ENCODE measurements at places on chromosomes 7 and 10.
A peak's percentile ranks its signal among the peaks of the same experiment; 100 is the strongest.

DNA sequence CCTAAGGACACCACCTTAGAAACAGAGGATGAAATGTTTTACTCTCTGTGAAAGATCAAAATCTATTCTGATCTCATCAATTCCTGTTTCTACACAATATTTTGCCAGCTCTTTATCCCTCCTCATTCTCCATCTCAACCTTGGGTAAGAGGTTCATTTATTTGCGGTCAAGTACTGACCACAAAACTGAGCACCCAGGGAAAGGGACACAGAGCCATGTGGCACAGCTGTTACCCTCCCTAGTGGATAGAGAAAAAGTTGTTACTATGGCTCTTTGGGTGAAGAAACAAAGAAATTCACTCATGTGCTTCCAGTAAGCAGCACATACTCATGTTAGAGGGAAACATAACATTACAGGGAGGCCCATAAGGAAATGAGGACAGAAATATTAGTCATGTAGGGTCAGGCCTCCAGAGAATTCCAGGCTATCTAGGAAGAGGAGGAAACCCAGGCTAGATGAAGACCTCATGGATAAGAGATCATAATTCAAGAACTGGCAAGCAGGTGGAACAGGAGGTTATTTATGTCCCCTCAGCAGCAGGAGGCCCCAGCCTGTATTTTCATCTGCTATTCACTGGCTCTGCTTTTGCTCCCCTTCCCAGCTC lies 114.5 kb downstream of the ATE1 start:
- DNase-seq: no peak

GRCh38 chr7:73721377-73721817 lies 1.9 kb upstream of the STX1A start:
- DNase-seq: no peak

DNA sequence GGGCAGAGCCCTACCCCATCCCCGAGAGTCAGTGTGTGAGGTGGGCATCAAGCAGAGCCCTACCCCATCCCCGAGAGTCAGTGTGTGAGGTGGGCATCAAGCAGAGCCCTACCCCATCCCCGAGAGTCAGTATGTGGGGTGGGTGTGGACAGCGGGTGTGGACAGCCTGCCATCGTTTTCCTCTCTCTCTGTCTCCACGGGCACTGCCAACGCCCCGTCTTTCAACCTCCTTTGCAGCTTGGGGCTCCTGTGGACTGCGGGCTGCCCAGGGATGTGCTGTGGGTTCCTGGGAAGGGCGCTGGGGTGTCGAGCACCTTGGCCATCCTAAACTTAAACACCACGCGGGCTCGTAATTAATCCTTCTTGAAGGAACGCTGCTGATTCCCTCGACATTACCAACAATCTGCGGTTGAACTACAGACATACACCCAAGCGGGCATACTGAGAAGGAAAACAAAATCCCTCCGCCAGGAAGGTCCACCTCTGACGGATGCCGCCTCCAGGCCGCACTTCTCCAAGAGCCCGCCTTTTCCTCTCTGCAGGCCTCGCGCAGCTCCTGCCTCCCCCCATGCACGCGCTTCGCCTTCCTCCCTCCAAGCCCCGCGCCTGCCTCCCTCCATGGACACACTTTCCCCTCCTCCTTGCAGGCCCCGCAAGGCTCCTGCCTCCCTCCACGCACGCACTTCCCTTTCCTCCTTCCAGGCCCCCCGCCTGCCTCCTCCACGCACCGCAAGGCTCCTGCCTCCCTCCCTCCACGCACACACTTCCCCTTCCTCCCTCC lies 65.1 kb downstream of the ADARB2 start:
- DNase-seq: no peak

- no peak for DNase-seq
Observed at GRCh38 chr7:115869190-115869589, 161.4 kb downstream of the TFEC start.

GRCh38 chr10:42638821-42639270 lies 476 bp upstream of the ZNF33B start:
- peak; percentile 5 for DNase-seq

DNA sequence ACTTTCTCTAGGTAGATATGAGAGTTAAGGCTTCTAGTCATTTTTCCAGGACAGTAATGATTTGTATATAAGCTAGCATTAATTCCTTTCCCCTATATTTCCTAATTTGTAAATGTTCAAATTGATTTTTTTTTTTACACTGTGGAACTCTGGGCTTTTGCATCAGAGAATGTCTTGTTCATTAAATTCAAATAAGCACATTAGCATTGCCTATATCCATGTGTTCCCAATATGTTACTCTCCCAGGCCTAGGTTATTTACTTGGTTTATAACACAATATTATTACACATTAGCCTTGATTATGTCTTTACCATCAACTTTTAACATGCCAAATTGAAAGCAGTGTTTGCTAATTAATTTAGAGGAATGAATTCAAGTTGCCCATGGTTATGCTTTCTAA lies 83.4 kb upstream of the SAMD8 start:
- DNase-seq: no peak

DNA sequence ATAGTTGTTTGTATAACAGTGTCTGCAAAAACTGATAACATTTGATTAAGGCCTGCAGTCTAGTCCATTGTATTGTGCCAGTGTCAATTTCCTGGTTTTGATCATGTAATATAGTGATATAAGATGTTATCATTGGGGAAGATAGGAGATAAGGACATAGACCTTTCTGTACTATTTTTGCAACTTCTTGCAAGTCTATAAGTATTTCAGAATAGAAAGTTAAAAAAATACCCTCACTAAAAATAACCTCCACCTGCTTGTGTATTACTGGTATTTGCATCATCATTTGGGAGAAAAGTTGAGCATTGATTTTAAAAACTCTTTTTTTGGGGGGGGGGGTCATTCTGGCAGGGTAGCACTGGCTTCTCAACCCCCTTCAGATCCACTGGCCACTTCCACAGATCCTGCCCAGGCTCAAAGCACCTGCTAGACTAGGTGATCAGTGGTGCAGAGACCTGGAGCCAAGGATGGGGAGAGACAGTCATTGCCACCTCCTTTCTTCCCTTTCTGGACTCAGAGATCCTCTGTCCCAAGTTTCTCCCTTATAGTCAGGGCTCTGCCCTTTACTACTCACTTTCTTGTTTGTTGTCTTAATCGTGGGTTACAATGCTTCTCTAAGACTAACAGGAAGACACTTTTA lies 103.0 kb downstream of the RBM20 start:
- DNase-seq: no peak

DNA sequence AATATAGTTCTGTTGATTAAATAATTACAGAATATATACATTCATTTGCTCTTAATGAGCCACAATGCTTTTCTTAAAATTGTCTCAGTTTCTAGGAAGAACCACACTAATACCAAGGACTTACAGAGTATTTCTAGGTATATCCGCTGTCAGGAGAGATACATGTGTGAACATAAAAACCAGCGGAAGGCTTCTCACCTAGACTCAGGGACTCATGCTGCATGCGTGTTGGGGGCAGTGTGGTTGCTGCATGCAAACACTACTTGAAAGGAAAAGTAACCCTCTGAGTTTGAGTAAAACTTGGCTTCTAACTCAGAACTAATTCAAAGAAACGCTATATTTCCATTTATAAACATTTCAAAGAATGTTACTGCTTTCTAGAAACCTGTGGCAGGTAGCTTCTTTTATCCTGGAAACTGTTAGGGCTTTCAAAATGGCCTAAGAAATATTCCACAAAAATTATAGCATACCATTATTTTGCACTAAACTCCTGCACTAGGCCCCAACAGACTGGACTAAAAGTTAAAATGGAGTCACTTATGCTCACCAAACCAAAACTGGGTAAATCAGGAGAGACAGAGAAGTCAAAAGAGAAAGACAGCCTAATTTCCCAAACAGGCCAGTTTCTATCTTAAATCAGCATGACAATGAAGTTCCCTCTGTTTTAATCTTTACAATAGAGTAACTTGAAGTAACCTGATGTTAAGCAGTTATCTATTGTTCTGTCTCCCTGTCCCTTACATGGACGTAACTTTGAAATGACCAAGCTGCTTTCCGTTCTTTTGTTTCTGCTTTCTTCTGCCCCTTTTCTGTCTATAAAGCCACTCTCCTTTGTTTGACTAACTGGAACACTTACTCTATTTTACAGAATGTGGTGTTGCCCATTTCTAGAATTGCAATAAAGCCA lies 95.2 kb upstream of the FAM133B start:
- no peak for DNase-seq

GRCh38 chr10:6035101-6035834 lies 26.9 kb downstream of the IL2RA start:
- DNase-seq: no peak

DNA sequence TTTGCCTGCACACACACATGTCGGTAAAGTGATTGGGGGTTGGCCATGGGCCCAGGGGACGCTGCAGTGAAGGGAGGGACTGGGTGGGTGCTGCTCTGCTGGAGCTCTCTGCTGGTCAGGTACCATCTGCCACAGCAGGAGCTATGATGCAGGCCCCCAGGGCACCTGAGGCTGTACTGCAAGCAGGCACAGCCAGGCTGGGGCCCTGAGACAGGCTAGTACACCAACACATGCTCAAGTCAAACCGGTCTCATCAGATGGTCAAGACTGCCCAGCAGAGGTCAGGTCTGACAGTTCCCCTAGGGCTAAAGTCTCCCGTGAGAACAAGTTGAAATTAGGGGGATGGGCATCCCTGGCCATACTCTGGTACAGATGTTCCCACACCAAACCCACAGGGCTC lies 118.3 kb upstream of the THSD7A start:
- no peak for DNase-seq

DNA sequence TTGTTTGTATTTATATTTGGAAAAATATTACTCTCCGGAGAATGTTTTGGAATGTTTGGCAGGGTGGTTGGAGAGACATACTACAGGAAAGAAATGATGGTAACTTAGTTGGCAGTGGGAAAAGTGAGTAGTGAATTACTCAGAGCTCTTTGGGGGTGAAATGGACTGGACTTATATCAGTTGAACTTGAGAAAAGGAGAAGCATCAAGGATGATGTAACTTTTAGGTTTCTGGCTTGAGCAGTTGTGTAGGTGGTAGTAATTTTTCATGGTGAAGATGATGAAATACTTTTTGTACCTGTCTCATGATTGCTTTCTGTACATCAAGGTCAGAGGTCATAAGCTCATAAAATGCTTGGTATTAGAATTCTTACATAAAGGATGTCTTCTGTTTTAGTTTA lies 617.2 kb downstream of the AUTS2 start:
- no peak for DNase-seq

Measured in activated CD8-positive, alpha-beta memory T cell treated with anti-CD3 and anti-CD28 coated beads for 1 hour (primary cell).